ENCODE measurements at places on chromosomes 3 and 15.

GRCh38 chr3:61299343-61300005, 48.2 kb upstream of the FHIT start:
- DNase-seq, result no peak

DNA sequence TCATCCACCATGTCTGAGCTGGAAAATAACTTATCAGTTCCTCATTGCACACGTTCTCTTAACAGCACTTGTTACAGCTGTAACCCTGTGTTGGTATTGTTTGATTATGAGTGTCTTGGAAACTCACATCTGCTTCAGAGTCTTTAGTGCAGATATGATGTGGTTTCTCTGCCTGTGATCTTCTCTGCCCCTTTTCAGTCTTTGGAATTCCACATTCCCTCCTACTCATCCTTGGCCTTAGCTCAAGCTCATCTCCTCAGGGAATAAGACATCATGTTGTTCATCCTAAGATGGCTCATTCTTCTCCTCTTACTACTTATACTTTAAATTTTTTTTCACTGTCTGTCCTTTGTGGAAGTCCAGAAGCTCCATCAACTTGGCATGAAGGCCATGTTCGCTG, 77.7 kb downstream of the SYNPR start:
- DNase-seq, result no peak

GRCh38 chr15:61524086-61524485, 295.0 kb upstream of the RORA start:
- no peak for DNase-seq

GRCh38 chr3:25910997-25911396, 121.1 kb downstream of the OXSM start:
- no peak for DNase-seq

- DNase-seq, result no peak
Observed at GRCh38 chr3:66989860-66990696, 8.0 kb upstream of the KBTBD8 start.

GRCh38 chr3:1908651-1909445, 189.8 kb upstream of the CNTN4 start:
- no peak for DNase-seq

- DNase-seq, result no peak
Observed at GRCh38 chr3:88298189-88298588, 148.4 kb downstream of the C3orf38 start.

- no peak for DNase-seq
Observed at GRCh38 chr3:197595470-197596185, 39.9 kb upstream of the BDH1 start.

DNA sequence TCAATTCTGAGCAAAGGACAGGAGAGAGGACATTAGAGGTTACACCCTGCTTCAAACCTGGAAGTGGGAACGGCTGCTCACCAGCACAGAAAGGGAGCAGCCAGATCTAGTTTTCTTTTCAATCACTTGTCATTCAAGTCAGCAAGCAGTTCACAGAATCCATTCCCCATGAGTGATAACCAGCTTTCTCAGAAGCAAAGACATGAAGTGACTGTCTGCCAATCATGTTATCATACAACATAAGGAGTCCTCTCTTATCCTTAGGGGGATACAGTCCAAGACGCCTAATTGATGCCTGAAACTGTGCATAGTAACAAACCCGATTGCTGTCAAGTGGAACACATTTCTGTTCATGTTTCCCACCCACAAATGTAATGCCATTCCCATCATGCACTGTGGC, 54.7 kb downstream of the FAM98B start:
- DNase-seq, result no peak

DNA sequence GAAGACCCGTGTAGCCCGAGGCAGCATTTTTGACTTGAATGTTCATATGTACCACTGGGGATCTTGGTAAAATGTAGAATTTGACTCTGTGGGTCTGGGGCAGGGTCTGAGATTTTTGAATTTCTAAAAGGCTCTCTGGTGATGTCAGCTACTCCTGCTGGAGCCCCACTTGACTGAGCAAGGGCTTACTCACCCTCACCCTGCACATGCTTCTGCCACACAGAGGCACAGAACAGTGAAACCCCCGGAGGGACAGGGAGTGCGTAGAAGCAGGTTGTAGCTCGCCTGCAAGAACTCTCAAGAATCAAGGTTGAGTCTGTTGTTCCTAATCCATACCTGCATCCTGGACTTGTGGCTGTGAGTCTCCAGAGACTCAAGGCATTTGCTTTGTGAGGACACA, 41.1 kb downstream of the SLCO3A1 start:
- DNase-seq, result no peak

GRCh38 chr3:135907422-135908165, 57.9 kb upstream of the PPP2R3A start:
- DNase-seq, result no peak

DNA sequence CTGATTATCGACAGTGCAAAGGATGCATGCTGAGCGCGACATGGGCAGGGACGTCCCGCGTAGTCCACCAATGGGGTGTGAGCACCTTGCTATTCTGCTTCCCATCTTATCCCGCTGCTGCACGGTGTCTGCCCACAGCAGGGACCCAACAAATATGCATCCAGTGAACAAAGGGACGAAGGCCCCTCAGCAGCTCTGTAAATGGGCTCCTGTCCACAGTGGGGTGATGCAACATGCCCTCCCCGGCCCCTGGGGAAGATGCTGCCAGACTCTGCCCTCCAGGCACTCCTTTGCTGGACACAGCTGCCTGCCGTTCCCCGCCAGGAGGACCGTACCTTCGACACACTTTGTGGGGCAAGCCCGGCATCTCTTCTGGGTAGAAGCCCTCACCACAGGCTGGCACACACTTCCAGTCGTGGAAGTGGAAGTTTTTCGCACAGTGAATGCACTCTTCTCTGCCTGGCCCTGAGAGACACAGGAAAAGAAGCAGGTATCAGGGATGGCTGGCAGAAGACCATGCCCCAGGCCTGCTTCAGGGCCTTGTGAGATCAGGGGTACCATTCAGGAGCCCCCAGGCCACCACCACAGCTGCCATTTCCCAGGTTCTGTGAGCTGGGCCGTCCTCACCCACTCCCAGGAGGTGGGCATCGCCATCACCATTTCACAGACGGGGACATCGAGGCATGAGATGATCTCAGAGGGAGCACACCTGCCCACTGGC, 18.2 kb upstream of the SNRPA1 start:
- no peak for DNase-seq

- DNase-seq, result no peak
Observed at GRCh38 chr3:152797751-152798432, 37.0 kb upstream of the P2RY1 start.

GRCh38 chr15:45262906-45263461, 10.9 kb downstream of the SLC28A2 start:
- no peak for DNase-seq

DNA sequence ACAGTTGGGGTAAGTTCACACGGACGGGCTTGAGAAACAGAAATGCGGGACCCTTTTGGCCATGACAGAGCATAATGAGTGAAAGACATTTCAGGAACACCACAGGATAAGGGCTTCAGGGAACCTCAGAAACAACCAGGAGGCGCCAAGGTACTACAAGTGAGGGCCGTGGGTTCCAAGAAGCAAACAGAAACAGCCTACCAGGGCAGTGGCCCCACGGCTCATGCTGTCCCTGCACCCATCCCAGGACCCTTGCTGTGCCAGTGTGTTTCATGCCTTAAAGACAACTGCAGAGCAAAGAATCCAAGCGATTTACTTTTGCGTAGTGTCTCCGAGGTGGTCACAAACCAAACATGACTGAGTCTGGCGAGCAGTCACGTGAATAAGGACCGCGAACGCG, 54.0 kb downstream of the RUBCN start:
- DNase-seq, result no peak

- DNase-seq, result no peak
Observed at GRCh38 chr15:92118162-92118935, 264.8 kb downstream of the SLCO3A1 start.

DNA sequence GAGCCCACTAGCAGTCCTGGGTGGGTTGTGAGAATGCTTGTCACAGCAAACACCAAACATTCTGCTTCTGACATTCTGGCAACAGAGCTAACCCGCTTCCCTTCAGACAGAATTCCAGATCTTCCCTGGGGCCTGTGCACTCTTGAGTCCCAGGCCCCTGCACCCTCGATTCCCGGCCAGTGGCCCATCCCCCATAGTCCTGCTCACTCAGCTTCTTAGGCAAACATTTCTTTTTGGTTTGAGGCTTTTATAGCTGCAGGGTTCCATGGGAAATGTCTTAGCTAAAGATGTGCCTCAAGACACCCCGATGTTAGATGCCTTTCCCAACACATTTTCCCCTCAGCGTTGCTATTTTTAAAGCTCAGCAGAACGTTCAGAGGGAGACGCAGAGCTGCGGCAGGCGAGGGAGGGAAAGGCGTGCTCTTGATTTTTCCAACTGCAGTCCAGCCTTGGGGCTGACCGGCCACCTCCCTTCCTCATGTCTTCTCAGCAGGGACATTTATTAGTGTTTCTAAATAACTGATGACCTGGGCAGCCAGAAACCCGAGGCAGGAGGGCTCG, 35.2 kb downstream of the ABTB1 start:
- DNase-seq, result no peak

- DNase-seq, result no peak
Observed at GRCh38 chr3:99134986-99135385, 233.5 kb upstream of the DCBLD2 start.

DNA sequence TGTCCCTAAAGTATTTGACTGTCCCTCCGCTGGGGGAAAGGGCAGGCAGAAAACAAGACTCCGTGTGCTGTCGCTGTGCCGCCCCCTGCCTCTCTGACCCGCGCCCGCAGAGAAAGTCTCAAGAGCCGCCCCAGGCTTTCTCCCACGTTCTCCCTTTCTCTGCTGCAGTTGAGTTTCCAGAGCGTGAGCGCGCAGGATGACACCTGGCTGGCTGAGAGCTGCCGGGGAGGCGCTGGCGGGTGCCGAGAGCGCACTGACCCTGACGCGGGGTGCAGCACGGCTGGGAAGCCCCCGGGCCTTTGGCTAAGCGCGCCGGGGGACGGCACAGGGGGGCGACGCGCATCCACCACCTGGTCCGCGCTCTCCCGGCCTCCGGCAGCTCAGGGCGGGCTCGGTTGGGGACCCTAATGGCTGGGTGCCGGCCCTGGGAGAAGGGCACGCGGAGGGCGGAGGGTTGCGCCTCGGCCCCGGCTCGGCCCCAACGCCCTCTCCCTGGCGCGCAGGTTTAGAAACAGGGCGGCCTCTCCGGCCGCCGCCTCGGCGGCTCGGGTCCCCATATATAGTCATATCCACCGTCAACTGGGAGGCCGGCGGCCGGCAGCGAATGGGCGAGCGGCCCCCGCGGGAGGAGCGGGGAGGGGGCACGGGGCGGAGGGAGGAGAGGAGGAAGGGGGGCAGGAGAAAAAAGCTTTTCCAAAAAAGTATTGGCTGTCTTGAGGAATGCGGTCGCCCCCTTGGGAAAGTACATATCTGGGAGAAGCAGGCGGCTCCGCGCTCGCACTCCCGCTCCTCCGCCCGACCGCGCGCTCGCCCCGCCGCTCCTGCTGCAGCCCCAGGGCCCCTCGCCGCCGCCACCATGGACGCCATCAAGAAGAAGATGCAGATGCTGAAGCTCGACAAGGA, at the start of gene TPM1:
Gene TPM1, plus strand, starts transcription at position 774 of the 903 bp plus-strand sequence. Its CDS starts 83 bp downstream, at position 857.
- no peak for DNase-seq

DNA sequence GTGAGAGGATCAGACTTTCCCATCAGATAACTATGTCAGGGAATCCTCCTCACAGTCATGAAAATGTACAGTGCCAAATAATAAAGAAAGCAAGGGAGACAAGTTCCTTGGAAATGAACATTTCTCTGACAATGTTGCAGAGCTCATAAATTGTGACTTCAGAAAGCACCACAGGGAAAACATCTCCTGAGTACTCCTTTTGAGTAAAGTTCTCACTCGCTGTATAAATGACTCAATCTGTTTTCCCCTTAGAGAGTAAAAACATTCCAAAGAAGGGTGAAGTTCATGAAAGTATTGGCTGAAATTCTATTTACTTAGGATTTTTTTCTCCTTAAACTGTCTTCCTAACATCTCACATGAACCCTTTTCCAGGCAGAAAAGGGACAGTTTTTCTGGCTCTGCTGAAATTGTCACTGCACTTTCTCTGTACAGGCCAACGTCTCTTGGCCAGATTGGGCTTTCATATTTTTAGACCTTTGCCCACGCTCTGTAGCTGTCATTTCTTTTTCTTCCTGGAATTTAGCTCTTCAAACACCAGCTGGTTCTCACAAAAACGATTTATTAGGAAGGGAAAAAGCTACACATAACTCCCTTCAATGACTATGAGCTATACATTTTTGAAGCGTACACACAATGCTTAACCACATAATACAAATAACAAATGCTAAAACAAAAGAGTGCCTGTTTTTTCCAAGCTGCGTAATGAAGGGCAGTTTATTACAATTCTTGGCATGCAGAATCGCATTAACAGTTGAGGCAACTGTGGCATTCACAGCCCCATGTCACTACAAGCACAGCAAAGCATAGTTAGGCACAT, 216.1 kb downstream of the ATP8B4 start:
- no peak for DNase-seq

- peak; percentile 70 for DNase-seq
Observed at GRCh38 chr3:150227839-150228238, 180.3 kb upstream of the TSC22D2 start.

DNA sequence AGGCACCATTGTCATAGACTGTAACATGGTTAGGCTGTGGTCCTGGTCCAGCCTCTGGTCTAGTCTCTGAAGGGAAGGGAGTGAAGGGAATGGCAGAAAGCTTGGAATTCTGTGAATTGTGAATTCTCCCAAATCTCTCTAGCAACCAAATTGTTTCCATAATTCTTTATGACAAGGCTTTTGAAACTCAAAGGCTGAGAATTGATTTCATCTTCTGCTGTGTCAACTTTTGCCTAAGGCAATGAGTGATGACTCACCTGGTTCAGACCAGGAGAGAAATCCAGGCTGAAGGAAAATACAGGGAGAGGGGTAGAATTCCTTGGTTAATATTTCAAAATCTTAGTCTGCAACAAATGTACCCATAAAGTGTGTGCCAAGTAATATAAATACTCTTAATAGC, 82.6 kb upstream of the ADPGK start:
- no peak for DNase-seq

DNA sequence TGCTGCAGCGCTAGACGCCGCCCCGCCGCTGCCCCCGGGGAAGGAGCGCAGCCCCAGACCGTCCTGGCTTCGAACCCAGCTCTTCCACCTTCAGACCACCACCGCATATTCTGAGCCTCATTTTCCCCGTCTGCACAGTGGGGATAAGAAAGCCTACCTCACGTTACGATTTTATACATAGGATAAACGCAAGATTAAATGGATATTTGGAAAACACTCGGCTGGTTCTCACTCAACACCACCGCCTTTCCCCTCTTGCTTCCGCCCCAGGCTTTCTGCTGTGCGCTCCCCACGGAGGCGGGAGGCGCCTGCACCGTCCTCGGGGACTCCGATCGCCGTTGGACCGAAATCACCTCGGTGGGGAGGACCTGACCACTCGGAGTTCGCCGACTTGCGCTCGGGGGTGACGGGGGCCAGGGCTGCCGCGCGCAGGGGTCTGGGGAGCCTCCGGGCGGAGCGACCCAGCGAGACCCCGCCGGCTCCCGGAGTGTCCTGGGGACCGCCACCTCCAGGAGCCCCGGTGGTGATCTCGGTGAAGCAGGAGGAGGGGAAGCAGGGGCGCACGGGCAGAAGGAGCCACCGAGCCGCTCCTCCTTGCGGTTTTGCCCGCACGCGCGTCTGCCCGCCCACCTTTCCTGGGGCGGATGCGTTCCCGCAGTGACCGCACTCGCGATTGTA, 4.0 kb downstream of the FBXL22 start:
- DNase-seq, result no peak
